ENCODE measurements at places on chromosomes 13 and 19.

- DNase-seq: no peak
These were observed 640 bp upstream of the EPOR start for GRCh38 chr19:11384778-11385129.

- DNase-seq: no peak
These were observed 148.7 kb upstream of the EDNRB start for GRCh38 chr13:78067290-78067689.

GRCh38 chr13:103354171-103354570, 288.0 kb upstream of the SLC10A2 start:
- DNase-seq: no peak

DNA sequence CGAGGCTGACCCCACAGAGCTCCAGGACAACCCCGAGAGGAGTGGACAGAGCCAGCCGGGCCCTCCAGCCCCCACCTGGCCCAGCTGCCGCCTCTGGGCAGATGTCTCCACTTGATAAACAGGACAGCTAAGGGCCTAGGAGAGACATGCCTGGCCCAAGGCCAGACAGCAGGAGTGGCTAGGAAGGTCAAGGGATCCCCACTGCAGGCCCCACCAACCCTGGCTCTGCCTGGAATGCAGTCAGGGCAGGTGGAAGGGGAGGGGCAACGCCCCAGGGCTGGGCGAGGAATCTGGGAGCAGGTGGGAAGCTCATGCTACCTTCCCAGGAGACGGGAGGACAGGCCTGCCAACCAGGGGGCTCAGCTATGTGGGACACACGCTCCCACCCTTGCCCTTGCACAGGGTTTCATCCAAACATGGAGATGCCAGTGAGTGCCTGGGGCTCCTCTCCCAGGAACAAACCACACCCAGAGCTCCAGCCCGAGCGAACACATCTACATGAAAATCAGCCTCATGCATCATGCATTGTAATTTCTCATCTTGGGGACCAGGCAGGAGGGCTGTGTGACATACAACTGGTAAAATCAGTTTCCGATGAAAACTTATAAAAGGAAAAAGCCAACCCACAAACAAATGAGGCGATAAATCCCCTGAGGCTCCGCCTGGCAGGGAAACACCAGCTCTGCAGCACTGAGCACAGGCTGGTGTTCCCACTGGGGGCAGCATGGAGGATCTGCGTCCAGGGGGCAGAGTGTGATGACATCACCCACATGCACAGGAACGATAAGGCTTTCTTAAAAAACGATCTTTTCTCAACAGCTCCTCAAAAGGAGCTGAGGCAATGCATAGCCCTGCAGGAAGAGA, 25.0 kb downstream of the SH3GL1 start:
- DNase-seq: peak; percentile 46

DNA sequence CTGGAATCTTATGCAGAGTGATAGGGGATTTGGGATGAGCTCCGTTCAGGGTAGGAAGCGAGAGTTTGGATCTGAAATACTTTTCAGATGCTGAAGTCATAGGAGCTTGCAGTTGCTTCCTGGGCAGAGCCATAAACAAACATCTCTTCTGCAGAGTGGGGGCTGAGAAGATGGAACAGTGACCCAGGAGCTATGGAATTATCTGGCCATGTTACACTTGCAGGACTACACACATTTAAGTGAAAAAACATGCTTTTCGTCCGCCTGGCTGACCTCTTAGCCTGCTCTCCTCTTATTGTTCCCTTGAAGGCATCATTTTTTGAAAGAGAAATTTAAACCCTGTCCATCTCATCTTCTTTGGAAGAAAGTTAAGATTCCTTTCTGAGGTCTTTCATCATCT, 40.7 kb downstream of the PSG11 start:
- DNase-seq: no peak

GRCh38 chr19:17718550-17718946, 732 bp upstream of the MAP1S start:
- DNase-seq: no peak

Data from astrocyte of the cerebellum (primary cell).